Muscle of arm (tissue), 14 donors: ENCODE measurements at places on chromosomes 5 and 9.

DNA sequence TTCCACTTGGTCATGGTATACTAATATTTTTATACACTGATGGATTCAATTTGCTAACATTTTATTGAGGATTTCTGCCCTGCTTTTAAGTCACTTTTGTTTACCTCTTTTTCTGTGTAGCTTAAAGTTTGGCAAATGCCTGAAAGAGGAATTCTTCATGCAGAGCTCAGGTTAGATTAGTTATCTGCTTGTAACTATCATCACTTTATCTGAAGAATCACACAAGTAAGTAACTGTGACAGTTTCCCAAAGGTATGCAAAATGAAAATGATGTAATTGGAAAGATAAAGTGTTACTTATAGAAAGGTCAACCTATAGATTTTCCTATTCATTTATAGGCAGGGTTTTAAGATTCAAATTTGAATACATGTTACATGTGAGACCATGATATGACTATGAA, 188.8 kb upstream of the ACTBL2 start:
- DNase-seq = no peak

- DNase-seq = no peak
Measured at GRCh38 chr5:91119981-91120850, 262.9 kb downstream of the ARRDC3 start.

GRCh38 chr5:4699592-4699991, 440.5 kb upstream of the ADAMTS16 start:
- no peak for DNase-seq

DNA sequence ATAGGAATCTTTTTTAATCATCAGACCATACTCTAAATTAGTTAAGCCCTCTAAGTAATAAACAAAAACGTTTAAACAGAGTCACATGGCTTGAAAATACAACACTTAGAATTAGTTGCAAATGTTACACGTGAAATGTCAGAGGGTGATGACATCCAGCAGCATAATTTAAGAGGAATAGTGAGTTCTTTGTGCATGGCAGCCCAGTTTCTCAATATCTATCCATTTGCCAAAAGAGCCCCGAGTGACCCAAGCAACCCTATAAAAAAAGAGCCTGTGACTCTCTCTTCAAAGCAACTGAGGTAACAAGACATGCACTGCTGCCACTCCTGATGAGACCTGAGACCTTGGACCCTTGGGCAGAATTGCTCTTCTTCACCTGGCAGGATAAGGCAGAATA, 96.9 kb upstream of the RASA1 start:
- DNase-seq = no peak

DNA sequence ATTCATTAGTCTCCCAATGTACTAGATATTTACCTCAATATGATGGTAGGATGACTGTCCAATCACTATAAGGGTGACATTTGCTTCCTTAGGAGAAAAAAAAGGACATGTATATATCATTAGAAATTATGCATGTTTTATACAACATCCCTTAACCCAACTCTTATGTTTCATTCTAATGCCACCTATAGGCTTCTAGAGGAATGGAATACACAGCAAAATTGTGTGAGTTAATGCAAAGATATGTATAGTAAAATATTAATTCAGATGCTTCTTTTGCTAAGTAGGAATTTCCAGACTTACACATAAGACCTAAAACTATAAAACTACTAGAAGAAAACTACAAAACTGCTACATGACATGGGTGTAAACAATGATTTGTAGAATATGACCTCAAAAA, 3.5 kb downstream of the PRXL2C start:
- DNase-seq = no peak
